ENCODE measurements at places on chromosomes 1 and 21.

DNA sequence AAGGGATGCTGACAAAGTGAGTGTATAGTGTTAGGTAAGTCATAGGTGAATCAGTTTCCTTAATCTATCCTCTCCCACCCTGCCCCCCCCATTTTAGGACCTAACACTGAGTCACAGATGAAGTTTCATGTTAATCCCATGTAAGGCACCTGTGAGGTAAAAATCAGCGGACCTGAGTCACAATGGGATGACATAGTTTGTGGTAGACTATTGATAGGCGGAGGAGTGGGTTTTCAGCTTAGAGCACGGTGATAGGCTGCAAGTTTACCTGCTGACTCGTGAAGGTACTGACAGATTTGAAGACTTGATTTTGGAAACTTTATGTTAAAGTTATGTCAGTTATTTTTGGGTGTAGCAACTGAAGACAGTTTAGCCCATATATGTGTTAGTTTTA lies 1.7 kb downstream of the TOR1AIP1 start:
- DNase-seq = no peak

- DNase-seq = no peak
These were observed 27.9 kb downstream of the FAM163A start for GRCh38 chr1:179770887-179771502.

DNA sequence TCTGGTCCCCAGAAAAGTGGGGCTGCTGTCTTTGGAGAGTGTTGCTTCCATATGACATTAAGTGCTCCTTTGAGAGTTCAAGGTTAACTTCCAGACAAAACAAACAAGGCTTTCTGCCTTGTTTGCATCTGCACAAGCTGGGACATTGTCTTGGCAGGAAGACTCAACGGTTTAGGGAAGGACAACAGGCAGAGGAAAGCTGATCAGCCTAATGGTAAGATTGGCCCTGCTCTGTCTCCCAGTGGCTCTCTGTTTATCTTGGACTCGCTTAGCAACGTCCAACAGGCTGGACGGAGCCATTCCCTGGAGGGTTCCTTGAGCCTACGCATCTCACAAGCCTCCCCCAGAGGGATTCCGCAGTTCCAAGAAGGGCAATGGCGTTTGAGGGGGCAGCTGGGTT lies 62.2 kb upstream of the SLC44A3 start:
- no peak for DNase-seq

- DNase-seq = no peak
These were observed 2.0 kb downstream of the KRTAP10-6 start for GRCh38 chr21:44590311-44590721.

DNA sequence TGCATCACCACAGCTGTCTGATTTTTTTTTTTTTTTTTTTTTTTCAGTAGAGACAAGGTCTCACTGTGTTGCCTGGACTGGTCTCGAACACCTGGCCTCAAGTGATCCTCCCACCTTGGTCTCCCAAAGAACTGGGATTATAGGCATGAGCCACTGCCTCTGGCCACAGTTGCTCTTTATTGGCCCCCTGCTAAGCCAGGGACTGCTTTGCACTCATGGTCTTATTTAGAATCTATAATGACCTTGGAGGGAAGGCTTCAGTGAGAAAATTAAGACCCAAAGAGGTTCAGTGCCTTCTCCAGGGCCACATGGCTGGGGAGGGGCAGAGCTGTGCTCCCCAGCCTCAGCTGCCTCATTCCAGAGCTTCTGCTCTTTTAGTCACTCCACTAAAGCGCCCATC lies 84.9 kb downstream of the PTPRU start:
- no peak for DNase-seq
